ENCODE measurements at places on chromosomes 2 and 18.
A peak's percentile ranks its signal among the peaks of the same experiment; 100 is the strongest.

GRCh38 chr2:42721898-42722297, 42.0 kb downstream of the OXER1 start:
- DNase-seq, result no peak

DNA sequence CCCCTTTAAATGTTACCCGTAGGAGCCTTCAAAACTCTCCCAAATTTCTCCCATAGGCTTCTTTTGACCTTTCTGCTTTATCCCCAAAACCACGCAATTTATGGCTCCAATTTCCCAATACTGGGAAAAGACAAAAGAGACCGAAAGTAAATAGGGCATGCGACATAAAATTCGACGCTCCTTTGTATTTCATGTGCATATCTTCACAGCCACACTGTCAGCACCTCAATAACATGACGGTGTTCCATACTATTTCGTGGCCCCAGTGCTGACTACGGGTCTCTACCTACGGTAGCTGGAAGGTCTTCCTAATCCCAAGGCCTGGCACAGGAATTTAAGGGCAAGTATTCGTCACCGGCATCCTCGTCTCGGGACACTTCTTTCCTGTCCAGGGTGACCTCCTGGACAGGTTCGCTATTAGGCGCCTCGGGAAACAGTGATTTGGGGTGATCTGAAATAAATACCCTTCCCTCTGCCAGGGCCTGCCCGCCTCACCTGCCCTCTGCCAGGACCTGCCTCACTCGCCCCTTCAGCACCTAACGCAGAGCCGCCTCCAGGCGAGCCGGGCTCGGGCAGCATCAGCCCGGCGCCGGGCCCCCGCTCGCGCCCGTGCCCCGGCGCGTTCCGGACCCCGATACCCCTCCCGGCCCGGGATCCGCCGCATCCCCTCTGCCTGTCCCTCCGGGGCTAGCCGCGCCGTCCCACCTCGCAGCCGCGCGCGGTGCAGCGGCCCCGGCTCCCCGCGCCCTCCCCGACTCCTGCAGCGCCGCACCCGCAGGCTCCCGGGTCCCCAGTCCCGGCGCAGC, 680 bp downstream of the DTNB start:
- DNase-seq, result peak; percentile 69

DNA sequence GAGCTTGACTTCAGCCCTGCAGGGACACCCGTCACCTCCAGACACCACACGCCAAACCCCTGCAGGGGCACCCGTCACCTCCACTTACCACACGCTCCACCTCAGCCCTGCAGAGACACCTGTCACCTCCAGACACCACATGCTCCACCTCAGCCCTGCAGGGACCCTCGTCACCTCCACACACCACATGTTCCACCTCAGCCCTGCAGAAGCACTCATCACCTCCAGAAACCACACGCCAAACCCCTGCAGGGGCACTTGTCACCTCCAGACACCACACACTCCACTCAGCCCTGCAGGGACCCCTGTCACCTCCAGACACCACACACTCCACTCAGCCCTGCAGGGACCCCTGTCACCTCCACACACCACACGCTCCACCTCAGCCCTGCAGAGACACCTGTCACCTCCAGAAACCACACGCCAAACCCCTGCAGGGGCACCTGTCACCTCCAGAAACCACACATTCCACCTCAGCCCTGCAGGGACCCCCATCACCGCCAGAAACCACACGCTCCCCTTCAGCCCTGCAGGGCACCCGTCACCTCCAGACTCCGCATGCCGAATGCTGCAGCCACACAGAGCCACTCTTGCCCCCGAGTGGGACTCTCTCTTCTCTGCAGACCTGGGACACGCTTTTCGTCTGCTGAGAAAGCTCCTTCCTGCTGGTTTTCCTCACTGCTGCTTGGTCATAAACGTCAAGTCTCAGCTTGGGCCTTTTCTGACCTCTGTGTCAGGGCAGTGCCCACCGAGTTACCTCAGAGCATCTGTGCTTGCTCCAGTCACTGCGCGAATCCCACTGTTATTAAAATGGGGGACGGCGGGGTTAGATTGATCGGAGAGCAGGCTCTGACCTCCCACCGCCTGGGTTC, 77.5 kb upstream of the SALL3 start:
- DNase-seq, result no peak

- no peak for DNase-seq
Measured at GRCh38 chr2:211390536-211391188, 834.3 kb downstream of the CPS1 start.

Data from stimulated activated CD4-positive, alpha-beta T cell treated with anti-CD3 and anti-CD28 coated beads, Interleukin-4, amount 100 ng/mL, for 4 hours (primary cell).